Sigmoid colon (tissue), 7 donors: ENCODE measurements at places on chromosomes 5 and 9.

DNA sequence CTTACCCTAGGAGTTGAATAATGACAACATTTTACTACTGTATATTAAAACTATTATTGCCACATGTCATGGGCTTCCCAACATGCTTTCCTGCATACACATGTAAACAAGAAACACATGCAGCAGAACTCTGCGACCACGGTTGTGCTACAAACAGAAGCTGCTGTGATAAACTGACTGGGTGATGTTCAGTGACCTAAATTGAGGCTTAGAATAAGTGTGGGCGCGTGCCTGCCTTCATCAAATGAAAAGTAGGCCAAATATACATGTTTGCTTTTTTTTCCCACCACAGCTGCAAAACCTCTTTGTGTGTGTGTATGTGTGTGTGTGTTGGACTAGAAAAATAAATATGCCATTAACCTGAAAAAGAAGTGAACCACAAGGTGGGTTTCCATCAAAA is 1202.1 kb downstream of the PTPRD start:
- no peak overlapping the region for H3K27ac ChIP-seq
- no peaks in the 10 kb centered on the region for H3K4me1 ChIP-seq
- H3K4me3 ChIP-seq, result no peak overlapping the region
- H3K36me3 ChIP-seq, result no peaks in the 10 kb centered on the region
- no peak for DNase-seq

DNA sequence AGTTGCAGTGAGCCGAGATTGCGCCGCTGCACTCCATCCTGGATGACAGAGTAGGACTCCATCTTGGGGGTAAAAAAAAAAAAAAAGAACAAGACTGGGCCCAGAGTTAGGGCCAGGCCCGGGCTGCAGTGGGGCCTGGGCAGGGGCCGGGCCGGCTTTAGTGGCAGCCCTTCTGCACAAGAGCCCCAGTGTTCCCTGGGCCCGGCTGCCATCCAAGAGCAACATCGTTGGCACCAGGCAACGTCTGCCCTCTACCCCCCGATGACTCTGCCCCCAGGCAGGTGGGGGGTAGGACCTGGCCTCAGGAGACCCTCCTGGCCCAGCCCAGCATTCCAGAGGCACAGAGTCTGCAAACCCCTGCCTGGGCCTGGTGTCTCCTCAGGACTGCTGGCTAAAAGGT is 4.9 kb upstream of the FGFR4 start:
- H3K36me3 ChIP-seq, result no peaks in the 10 kb centered on the region
- no peak overlapping the region for H3K27ac ChIP-seq
- no peak for DNase-seq
- H3K27me3 ChIP-seq, result no peaks in the 10 kb centered on the region

GRCh38 chr5:14469551-14470377 is 111.8 kb upstream of the OTULINL start:
- H3K27ac ChIP-seq, result no peak overlapping the region
- no peak for DNase-seq
- no peak overlapping the region for H3K4me3 ChIP-seq
- no peaks in the 10 kb centered on the region for H3K4me1 ChIP-seq
- H3K36me3 ChIP-seq, result peaks cover 78% of the 10 kb centered on the region

DNA sequence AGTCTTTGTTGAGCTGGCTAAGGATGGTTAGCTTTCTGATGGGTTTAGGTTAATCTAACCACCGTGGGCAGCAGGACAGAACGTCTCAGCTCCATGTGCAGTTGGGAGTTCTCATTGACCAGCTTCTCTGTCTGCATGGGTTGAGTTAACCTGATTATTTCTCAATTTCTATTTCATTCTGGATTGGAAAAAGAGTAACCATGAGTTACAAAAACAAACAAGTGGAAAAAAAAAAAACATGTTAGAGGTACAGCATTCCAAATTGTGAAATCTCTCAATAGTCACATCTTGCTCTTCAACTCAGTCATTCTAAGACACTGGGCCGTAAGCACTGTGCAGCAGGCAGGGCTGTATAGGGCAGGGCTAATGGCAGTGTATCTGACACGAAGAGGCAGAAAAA is 343.7 kb upstream of the KLF4 start:
- no peak overlapping the region for H3K4me3 ChIP-seq
- H3K27ac ChIP-seq, result no peak overlapping the region
- H3K27me3 ChIP-seq, result no peaks in the 10 kb centered on the region
- no peak for DNase-seq
- no peaks in the 10 kb centered on the region for H3K4me1 ChIP-seq

DNA sequence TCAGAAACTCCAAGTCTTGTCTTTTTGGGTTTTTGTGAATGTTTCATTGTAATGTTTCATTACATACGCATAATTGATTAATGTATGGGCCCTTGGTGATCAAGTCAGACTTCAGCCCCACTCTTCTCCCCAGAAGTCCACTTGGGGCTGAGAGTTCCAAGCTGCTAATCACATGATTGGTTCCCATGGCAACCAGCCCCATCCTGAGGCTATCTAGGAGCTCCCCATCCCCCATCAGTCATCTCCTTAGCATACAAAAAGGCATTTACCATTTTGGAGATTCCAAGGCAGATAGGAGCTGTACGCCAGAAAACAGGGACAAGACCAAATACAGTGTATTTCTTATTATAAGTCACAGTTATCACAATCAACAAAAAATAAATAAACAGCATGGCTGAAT is 22.9 kb upstream of the SYK start:
- H3K27me3 ChIP-seq, result no peaks in the 10 kb centered on the region
- H3K4me3 ChIP-seq, result no peak overlapping the region
- H3K4me1 ChIP-seq, result no peaks in the 10 kb centered on the region
- H3K36me3 ChIP-seq, result no peaks in the 10 kb centered on the region
- DNase-seq, result no peak
- H3K27ac ChIP-seq, result no peak overlapping the region

DNA sequence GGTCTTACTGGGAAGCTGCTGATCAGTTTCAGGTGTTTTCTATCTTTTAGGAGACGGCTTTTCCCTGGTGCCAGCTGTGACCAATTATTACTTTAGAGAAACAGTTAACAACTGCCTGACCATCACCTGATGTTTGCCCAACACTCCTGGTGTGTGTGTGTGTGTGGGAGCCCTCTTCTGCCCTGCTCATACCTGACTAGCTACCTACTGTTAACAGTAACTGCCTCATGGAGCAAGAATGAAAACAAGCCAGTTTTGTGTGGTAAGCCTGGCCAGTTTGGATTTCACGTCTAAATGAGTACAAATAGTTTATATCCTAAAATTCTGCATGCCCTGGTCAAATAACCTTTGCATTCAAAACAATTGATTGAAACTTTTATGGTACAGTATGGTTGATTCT is 46.1 kb upstream of the RIOK2 start:
- no peaks in the 10 kb centered on the region for H3K4me1 ChIP-seq
- H3K36me3 ChIP-seq, result no peaks in the 10 kb centered on the region
- no peak for DNase-seq

DNA sequence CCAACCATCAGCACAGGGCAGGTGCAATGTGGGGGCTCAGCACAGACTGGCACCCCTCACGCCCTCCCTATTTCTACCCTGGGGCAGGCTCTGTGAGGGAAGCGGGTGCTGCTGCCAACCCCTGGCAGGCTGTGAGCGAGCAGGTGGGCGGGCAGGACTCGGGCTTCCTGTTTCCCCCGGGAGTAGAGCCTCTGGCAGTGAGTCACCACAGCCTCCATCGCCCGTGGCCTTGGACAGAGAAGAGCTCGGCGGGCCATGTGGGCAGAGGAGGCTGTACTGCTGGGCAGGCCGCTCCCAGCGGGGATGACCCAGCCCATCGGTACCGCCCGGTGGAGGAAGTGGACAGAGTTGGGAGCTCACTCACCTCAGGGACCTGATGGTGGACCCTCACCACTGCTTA is 16.6 kb downstream of the KCNT1 start:
- no peak overlapping the region for H3K27ac ChIP-seq
- no peaks in the 10 kb centered on the region for H3K36me3 ChIP-seq
- no peak overlapping the region for H3K4me3 ChIP-seq
- H3K4me1 ChIP-seq, result no peaks in the 10 kb centered on the region
- no peaks in the 10 kb centered on the region for H3K27me3 ChIP-seq
- no peak for DNase-seq

DNA sequence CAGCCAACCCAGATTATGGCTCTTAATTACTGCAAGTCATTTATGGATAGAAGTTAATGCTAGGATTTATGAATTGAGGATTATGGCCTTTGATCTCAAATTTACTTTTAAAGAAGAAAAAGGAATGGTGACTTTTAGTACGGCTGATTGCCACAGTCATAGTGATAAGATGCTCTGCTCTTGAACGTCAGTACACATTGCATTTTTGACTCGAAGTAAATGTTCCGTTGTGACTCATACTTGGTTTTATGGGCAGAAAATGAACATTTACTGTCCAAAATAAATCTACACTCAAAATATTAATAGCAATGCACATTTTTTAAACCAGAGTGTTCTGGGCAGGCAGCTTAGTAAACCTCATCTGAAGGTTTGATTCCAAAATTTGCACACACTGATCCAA is 830 bp downstream of the ADAMTSL1 start:
- no peaks in the 10 kb centered on the region for H3K36me3 ChIP-seq
- no peak overlapping the region for H3K27ac ChIP-seq
- DNase-seq, result no peak
- no peak overlapping the region for H3K4me3 ChIP-seq
- peaks cover 16% of the 10 kb centered on the region for H3K4me1 ChIP-seq

- H3K27me3 ChIP-seq, result no peaks in the 10 kb centered on the region
- no peak overlapping the region for H3K4me3 ChIP-seq
- H3K4me1 ChIP-seq, result peaks cover 26% of the 10 kb centered on the region
- peak; percentile 68 for DNase-seq
- H3K27ac ChIP-seq, result peak overlapping the region; percentile 87
- no peaks in the 10 kb centered on the region for H3K36me3 ChIP-seq
Measured at GRCh38 chr9:105066275-105066865, 138.4 kb upstream of the ABCA1 start.

DNA sequence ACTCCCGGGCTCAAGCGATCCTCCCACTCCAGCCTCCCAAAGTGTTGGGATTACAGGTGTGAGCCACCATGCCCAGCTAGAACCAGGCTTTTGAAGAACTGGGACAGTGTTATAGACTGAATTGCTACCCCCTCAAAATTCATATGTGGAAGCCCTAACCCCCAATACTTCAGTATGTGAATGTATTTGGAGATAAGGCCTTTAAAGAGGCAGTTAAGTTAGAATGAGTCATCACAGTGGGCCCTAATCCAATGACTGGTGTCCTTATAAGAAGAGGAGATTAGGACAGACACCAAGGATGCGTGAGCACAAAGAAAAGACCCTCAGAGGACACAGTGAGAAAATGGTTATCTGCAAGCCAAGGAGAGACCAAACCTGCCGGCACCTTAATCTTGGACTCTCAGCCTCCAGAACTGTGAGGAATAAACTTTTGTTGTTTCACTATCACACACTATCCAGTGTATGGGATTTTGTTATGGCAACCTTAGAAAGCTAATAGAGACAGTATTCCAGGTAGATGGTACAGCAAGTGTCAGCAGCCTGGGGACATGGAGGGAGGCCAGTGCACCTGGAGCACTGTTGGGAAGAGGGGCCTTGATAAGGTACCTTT is 31.4 kb upstream of the ERGIC1 start:
- H3K27ac ChIP-seq, result no peak overlapping the region
- DNase-seq, result no peak
- peaks cover 34% of the 10 kb centered on the region for H3K4me1 ChIP-seq
- no peak overlapping the region for H3K4me3 ChIP-seq
- no peaks in the 10 kb centered on the region for H3K27me3 ChIP-seq
- H3K36me3 ChIP-seq, result no peaks in the 10 kb centered on the region

DNA sequence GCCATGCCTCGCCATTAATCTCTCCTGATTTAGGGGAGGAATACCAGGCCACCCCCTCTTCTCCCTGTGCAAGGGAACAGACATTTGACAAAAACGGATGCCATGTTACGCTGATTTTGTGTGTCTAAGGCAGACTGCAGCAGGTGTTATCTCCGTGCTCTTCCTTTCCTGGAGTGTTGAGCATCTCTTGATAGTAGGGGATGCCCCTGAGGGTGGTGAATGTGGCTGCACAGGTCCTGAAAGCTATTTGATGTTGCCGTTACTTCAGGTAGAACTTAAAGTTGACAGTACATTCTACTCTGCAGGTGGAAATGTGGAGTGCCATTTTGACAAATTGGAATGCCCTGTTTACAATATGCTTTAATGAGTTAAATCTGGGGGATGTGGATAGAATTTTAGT is 21.5 kb downstream of the TENT4A start:
- H3K4me3 ChIP-seq, result no peak overlapping the region
- peaks cover 5% of the 10 kb centered on the region for H3K36me3 ChIP-seq
- peaks cover 55% of the 10 kb centered on the region for H3K4me1 ChIP-seq
- peak; percentile 17 for DNase-seq
- H3K27ac ChIP-seq, result peak overlapping the region; percentile 64

DNA sequence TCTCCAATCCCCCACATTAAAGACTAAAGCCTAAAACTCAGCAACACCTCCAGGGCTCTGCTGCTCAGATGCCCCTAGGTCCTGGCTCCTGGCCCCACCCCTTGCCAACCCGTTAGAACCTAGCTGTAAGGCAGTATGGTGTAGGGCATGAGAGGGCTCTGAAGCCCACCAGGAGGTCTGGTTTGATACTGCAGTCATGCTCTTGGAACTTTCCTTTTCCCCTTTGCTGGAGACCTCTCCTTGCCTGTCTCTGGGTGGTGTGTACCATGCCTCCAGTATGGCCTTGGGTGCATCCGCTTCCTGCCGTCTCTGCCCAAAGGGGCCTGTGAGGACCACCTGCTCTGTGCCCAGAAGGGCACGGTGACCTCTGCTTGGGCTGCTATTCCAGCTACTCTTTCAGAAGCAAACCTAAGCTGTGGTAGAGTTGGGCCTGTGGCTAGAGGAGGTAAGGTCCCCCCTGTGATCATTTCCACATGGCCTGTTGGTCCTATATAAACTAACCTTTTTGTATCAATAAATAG is 3.5 kb downstream of the TENT4A start:
- no peak for DNase-seq
- H3K27ac ChIP-seq, result no peak overlapping the region
- peak overlapping the region; percentile 74 for H3K4me3 ChIP-seq
- peaks cover 64% of the 10 kb centered on the region for H3K4me1 ChIP-seq
- H3K36me3 ChIP-seq, result no peaks in the 10 kb centered on the region

- H3K27me3 ChIP-seq, result no peaks in the 10 kb centered on the region
- H3K4me1 ChIP-seq, result peaks cover 15% of the 10 kb centered on the region
- H3K4me3 ChIP-seq, result no peak overlapping the region
- peak overlapping the region; percentile 78 for H3K27ac ChIP-seq
- DNase-seq, result peak; percentile 78
- no peaks in the 10 kb centered on the region for H3K36me3 ChIP-seq
Measured at GRCh38 chr5:79020861-79021561, 35.9 kb upstream of the ARSB start.

GRCh38 chr5:119019501-119019900 is 31.2 kb upstream of the DTWD2 start:
- H3K27me3 ChIP-seq, result no peaks in the 10 kb centered on the region
- H3K36me3 ChIP-seq, result no peaks in the 10 kb centered on the region
- H3K4me3 ChIP-seq, result no peak overlapping the region
- H3K27ac ChIP-seq, result no peak overlapping the region

GRCh38 chr9:69122549-69123141 is 51.4 kb upstream of the TJP2 start:
- no peak for DNase-seq
- H3K27me3 ChIP-seq, result no peaks in the 10 kb centered on the region
- H3K4me3 ChIP-seq, result peak overlapping the region; percentile 38
- peaks cover 22% of the 10 kb centered on the region for H3K4me1 ChIP-seq
- H3K36me3 ChIP-seq, result no peaks in the 10 kb centered on the region

- no peak overlapping the region for H3K27ac ChIP-seq
- H3K4me3 ChIP-seq, result no peak overlapping the region
- no peaks in the 10 kb centered on the region for H3K36me3 ChIP-seq
- no peaks in the 10 kb centered on the region for H3K4me1 ChIP-seq
- no peaks in the 10 kb centered on the region for H3K27me3 ChIP-seq
Measured at GRCh38 chr5:100444961-100445360, 90.2 kb upstream of the FAM174A start.

- H3K36me3 ChIP-seq, result peaks cover 31% of the 10 kb centered on the region
- H3K27me3 ChIP-seq, result no peaks in the 10 kb centered on the region
- peaks cover 36% of the 10 kb centered on the region for H3K4me1 ChIP-seq
- H3K4me3 ChIP-seq, result no peak overlapping the region
Measured at GRCh38 chr9:72354704-72355103, 10.3 kb downstream of the ZFAND5 start.
